Fibroblast of skin of left quadriceps (primary cell): ENCODE measurements at places on chromosomes 6 and 20.
A peak's percentile ranks its signal among the peaks of the same experiment; 100 is the strongest.

DNA sequence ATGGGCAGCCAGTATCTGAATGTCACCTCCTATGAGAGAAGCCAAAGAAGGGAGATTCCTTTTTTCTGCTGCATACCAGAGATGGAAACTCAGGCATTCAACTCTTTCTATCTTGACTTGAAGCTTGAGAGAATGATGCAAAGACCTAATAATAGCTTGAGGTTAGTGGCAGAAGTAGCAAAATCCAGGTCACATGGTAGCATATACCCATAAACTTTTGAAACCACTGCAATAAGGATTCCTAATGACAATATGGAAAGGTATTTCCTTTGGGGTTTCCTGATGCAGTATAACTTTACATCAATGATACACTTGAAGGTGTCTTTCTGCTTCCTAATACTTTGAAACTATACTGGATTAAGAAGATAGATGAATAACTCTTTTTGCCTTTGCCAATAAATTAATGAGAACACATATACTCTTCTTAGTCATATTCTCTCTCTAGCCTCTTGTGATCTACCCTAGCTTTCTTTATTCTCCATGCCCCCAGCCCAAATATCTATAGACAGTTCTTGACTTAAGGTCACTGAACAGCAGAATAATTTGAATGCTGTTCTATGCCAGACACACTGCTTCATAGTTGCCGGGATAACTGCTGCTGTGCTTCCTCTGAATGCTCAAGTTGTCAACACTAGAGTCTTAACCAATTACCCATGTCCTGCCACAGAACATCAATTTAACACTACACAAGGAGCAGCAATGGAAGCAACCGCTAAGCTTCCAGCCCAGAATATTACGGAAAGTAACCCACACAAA, 155.5 kb upstream of the SIM1 start:
- DNase-seq = peak; percentile 88

DNA sequence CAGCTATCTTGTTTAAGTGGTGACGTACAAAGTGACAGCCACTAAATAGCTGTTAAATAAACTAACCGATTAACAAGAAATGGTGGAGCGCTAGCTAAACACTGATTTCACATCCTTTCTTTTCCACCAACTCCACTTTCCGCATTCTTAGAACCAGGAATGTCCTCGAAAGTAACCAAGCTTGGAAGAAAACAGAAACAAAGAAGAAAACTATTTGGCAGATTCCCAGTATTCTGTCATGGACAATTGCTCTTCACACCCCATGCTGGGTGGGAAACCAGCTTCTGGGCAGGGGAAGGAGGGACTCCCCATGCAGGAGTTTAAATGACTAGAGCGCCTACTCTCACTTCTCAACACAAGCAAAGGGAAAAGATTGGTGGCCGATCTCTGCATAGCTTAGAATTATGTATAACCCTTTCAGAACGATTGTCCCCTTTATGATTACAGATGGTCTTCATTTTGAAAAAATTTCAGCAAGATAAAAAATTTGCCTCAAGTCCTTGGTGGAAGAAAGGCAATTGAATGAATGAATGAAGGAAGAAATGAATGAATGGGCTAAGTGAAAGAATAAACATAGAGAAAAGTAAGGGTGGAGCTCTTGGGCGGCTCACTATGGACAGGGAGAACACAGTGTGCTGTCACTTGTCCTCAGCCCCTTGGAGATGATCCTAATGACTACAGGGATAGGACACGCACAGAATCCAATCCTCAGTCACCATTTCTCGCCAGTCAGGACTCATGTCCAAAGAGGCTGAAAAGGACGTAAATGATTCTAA, 148.7 kb upstream of the NEDD9 start:
- no peak for DNase-seq

- no peak for DNase-seq
These were observed 77.7 kb downstream of the CDYL start for GRCh38 chr6:4853782-4854511.

- DNase-seq = peak; percentile 80
These were observed 126.0 kb upstream of the ADGRF1 start for GRCh38 chr6:47168180-47168579.

DNA sequence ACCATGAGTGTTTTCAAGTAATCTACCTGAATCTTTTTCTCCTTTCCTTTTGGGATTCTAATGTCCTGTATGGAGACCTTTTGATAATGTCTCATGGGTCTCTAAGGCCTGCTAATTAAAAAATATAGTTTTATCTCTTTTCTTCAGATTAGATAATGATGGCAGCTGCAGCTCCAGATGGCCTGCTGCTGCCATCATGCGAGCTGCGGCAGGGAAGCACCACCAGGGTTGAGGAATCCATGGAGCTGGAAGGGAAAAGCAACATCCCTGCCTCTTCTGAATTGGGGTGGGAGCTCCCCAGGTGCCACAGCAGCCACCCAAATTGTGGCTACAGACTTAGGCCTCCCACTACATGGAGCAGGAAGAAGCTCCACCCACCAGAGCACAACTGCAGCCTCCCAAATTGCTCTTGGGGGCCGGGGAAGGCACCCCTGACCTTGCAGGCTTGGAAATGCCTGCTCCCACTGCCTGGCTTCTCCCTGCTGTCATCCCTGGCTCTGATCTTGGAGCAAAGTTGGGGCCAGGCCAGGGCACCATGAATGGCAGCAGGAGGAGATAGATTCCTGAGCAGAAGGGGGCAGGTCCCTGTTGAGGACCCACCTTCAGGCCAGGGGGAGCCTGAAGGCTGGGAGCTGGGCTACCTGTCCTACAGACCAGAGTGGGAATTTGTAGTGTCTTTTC, 189.6 kb upstream of the MAN1A1 start:
- no peak for DNase-seq
